ENCODE measurements at places on chromosomes 7 and 10. TPM values are rescaled to one million over a fixed set of nuclear protein-coding genes. Genes with fewer than 3 reads are reported as not detected.

POLR1F gene
- total RNA-seq: 16.1 TPM

ZNF679 gene
- not detected for total RNA-seq

SPDYE8 gene
- total RNA-seq: not detected

VAX1 gene
- total RNA-seq: not detected

SFRP5 gene
- total RNA-seq: not detected

ANKRD61 gene
- total RNA-seq: not detected

FXYD4 gene
- total RNA-seq: not detected

DOCK4 gene
- total RNA-seq: 7.4 TPM

ZNRF2 gene
- total RNA-seq: 4.2 TPM

ELOVL3 gene
- 0.15 TPM for total RNA-seq

CDNF gene
- total RNA-seq: 0.34 TPM

DOCK1 gene
- total RNA-seq: 21.0 TPM

OR6B1 gene
- not detected for total RNA-seq

PIP gene
- total RNA-seq: not detected

CCSER2 gene
- 8.8 TPM for total RNA-seq

FANK1 gene
- 0.84 TPM for total RNA-seq

SPDYE6 gene
- not detected for total RNA-seq

CDK1 gene
- total RNA-seq: 80.5 TPM

HDAC9 gene
- total RNA-seq: 1.3 TPM

TBRG4 gene
- total RNA-seq: 71.8 TPM

IGFBP1 gene
- not detected for total RNA-seq

LIPK gene
- total RNA-seq: not detected

Data from bronchus fibroblast of lung (primary cell).